ENCODE measurements at places on chromosomes 13 and 19.

- no peak for DNase-seq
Measured at GRCh38 chr19:10138879-10139795, 19.4 kb upstream of the EIF3G start.

- no peak for DNase-seq
Measured at GRCh38 chr19:49864890-49865289, 2.5 kb downstream of the PNKP start.

DNA sequence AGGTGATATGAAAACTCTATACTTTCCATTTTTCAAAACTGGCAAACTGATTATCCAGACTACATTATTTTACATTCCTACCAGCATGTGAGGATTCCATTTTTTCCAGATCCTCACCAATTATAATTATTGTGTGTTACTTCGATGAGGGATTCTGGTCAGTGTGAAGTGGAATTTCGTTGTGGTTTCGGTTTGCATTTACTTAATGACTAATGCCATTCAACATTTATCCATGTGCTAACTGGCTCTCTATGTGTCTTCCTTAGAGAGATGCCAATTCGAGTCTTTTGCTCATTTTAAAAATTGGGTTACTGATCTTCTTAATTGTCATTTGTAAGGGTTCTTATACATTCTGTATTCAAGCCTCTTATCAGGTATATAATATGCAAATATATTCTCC lies 1551.3 kb upstream of the MIR17HG start:
- no peak for DNase-seq

DNA sequence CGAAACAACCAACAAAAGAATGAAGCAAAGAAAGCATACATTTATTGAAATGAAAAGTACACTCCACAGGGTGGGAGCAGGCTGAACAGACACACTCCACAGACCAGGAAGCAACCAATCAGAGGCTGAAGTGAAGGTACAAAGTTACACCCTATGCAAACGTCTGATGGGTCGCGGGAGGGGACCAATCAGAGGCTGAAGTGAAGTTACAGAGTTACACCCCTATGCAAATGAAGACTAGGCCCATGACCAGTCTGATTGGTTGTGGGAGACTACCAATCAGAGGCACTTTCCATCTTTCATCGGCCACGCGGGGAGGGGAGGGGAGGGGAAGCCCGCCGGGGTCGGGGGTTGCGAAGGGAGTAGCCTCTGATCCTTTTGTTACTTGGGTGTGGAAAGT lies 12.4 kb upstream of the FBL start:
- DNase-seq: no peak

GRCh38 chr19:10538204-10538983 lies 5.3 kb upstream of the ATG4D start:
- no peak for DNase-seq

Measured in D341Med (cell line).